Muscle of leg (tissue), 16 donors: ENCODE measurements at places on chromosomes 1 and 21. TPM values are rescaled to one million over a fixed set of nuclear protein-coding genes. Genes with fewer than 3 reads are reported as not detected.

Gene COL16A1
- 229 TPM for total RNA-seq

Gene CRNN
- total RNA-seq = not detected

Gene TFAP2E
- 0.40 TPM for total RNA-seq

Gene RAB3B
- total RNA-seq = 0.18 TPM

- DNase-seq = no peak
- peaks cover 15% of the 10 kb centered on the region for H3K4me1 ChIP-seq
- H3K36me3 ChIP-seq = peaks cover 3% of the 10 kb centered on the region
- peak overlapping the region; percentile 88 for H3K27ac ChIP-seq
- peaks cover 10% of the 10 kb centered on the region for H3K27me3 ChIP-seq
These were observed 3.6 kb downstream of the ACTN2 start for GRCh38 chr1:236689713-236690569.
